ENCODE measurements at places on chromosomes 6 and 20.
A peak's percentile ranks its signal among the peaks of the same experiment; 100 is the strongest.

GRCh38 chr6:127864701-127865100 is 36.2 kb downstream of the THEMIS start:
- DNase-seq = no peak

- no peak for DNase-seq
These were observed 268.8 kb downstream of the TMEM242 start for GRCh38 chr6:157054531-157054979.

- no peak for DNase-seq
These were observed 5.6 kb downstream of the FBXO9 start for GRCh38 chr6:53070806-53071205.

DNA sequence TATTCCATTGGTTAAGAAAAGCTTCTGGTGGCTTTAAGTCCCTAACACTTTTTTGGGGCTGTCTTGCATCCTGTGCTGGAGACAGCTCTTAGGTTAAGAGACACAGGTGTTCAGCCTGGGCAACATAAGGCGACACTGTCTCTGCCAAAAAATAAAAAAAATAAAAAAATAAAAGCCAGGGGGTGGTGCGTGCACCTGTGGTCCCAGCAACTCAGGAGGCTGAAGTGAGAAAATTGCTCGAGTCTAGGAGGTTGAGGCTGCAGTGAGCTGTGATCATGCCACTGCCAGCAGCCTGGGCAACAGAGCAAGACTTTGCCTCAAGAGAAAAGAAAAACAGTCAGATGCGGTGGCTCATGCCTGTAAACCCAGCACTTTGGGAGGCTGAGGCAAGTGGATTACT is 55.6 kb upstream of the ZMYND8 start:
- DNase-seq = no peak

DNA sequence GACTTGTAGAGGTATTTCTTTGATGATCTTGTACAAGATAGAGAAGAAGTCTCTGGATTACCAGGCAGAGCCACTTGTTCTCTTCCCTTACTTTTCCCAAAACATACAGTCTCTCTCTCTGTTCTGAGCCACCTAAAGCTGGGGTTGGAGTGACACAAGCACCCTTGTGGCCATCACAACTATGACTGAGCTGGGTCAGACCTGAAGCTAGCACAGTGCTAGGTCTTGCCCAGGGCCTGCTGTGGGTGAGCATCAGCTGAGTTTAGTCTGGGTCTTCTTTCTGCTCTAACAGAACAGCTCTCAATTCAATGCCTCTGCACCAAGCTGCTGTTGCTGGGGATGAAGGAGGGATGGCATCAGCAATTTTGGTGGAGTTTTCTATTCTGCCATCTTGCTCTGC is 110.2 kb downstream of the HTR1B start:
- no peak for DNase-seq

- DNase-seq = no peak
These were observed 79.6 kb upstream of the EPB41L1 start for GRCh38 chr20:36074983-36075382.

GRCh38 chr6:46290421-46291274 is 119.9 kb upstream of the ENPP5 start:
- no peak for DNase-seq

DNA sequence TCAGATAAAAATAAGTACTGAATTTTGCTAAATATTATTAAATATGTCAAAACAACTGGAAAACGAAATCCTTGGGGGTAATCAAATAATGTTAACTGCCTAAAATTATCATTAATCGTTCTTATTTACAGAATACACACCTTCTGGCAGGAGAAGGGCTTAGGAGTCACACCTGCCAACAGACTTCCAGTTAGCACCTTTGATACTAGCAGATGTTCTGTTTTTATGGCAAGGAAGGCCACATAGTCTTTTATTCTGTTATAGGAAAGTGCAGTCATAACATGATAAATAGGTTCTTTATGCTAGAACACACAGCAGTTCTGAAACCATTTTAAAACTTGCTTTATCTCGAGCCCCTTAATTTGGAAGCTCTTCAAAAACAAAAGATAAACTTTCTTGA is 464.1 kb downstream of the UTRN start:
- no peak for DNase-seq

GRCh38 chr6:47308552-47309290 is 984 bp downstream of the TNFRSF21 start:
- DNase-seq = peak; percentile 88

GRCh38 chr6:146578054-146578453 is 20.7 kb upstream of the ADGB start:
- DNase-seq = no peak

DNA sequence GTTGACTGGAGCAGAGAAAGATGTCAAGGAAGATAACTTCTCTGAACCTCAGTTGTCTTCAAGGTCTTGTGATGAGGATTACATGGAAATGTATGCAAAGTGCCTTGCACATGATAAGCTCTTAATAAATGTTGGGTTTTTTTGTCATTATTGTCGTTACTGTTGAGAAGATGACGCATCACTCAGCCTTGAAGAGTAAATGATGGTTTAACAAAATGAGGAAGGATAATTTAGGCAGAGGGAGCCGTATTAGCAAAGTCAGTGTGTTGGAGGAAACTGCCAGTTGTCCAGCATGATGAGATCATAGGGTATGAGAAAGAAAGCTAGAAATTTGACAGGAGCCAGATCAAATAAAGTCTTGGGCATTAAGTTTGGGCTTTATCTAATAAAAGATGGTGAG is 8.8 kb upstream of the SUPT3H start:
- no peak for DNase-seq

GRCh38 chr6:15147827-15148226 is 98.0 kb upstream of the JARID2 start:
- no peak for DNase-seq

- DNase-seq = no peak
These were observed 5.9 kb downstream of the RPS6KA2 start for GRCh38 chr6:166621114-166621540.

DNA sequence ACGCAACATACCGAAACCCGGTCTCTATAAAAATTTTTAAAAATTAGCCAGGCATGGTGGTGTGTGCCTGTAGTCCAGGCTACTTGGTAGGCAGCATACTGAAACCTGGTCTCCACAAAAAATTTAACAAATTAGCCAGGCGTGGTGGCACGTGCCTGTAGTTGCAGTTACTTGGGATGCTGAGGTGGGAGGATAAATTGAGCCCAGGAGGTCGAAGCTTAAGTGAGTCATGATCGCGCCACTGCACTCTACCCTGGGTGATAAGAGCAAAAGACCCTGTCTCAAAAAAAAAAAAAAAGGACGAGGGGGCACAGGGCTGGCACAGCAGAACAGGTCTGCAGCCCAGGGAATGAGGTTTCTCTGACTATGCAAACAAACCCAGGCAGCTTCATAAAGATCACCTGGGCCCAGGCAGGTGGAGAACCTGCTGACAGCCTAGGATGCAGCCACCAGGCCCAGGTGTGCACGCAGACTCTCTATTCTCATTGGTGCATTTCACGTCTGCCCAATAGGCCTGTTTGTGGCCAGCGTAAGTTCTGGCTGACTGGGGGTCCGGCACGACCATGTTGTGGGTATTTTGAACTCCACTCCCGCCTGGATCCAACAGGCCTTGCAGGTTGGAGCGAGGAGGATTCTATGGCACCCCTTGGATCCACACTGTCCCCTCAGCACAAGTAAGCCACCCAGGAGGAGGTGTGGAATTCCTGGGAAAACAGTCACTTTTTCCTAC is 204.5 kb downstream of the PREX1 start:
- DNase-seq = no peak

DNA sequence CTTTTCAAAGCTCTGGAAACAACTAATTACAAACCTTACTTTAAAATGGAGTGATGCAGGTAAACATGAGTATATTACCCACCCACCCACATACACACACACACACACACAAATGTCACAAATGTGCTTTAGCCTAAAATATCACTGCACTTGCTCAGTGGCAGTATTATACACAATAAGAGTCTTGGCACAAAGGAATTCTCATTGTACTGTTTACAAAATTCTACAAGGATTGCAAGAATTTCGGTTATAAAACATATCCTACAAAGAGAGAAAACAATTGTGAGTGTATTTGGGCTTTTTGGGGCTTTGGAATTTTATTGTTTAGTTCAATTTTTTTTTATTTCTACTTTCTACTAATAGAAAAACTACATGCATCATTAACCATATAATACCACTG is 113.2 kb upstream of the BEND6 start:
- no peak for DNase-seq

DNA sequence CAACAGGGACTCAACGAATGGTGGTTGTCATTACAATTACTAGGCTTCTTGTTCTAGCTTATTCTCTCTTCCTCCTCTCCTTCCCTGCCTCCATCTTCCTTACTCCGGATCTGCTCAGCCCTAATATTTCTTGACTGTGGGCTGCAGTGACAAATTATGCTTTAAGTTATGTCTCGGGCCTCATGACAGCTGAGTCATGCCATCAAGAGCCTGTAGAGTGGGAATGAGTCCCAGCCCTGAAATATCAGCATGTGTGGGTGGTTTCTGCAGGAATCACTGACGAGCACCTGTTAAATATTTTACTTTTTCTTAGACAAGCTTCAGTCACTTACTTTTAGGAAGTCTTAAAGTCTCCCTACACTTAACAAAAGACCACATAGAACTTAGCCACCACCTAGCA is 83.1 kb upstream of the CBLN4 start:
- no peak for DNase-seq

GRCh38 chr6:26216886-26217713 is 129.9 kb downstream of the HFE start:
- DNase-seq = peak; percentile 97

- DNase-seq = no peak
These were observed 71.6 kb upstream of the TNFAIP3 start for GRCh38 chr6:137795501-137795900.

DNA sequence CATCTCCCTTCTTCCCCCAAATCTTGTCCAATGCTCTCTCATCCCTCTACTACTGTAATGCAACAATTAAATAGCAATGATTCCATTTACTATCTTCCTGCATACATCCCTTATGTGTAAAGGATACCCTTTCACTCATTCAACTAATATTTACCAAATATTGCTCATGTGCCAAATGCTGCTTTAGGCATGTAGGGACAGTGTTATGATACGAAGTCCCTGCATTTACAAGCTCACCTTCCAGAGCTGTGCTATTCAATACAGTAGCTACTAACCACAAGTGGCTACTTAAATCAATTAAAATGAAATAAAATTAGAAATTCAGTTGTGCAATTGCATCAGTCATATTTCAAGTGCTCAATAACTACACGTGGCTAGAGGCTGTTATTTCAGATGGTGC is 41.1 kb downstream of the GMDS start:
- no peak for DNase-seq

- DNase-seq = no peak
These were observed 87.6 kb downstream of the MYLK4 start for GRCh38 chr6:2663123-2663522.

- no peak for DNase-seq
These were observed 168.9 kb downstream of the ID4 start for GRCh38 chr6:20006037-20006436.

DNA sequence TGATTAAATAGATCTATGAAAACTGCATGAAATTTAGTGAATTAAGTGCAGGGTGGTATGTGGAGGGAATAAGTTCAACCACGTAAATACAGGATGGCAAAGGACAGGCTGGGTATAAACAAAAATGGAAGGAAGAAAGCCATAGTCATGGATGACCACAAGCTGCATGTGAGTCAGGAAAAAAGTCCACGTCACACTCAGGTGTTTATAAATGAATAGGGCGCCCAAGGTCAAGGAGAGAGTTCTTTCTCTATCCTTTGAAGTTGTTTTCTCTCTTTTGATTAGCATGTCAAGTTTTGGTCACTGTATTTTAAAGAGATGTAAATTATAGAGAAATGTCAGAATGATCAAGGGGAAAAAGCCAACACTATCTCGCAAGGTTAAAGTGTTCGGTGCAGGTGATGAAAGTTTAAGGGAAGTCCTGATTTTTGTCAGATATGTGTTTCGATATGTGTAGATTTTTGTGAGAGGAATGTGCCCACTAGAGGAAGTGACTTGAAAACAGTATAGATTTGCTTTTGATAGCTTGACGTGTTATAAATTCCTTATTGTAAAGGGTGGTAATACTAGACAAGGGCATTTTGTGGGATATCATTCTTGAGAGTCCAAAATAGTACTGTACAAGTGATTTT is 58.7 kb downstream of the MAP3K4 start:
- DNase-seq = no peak

DNA sequence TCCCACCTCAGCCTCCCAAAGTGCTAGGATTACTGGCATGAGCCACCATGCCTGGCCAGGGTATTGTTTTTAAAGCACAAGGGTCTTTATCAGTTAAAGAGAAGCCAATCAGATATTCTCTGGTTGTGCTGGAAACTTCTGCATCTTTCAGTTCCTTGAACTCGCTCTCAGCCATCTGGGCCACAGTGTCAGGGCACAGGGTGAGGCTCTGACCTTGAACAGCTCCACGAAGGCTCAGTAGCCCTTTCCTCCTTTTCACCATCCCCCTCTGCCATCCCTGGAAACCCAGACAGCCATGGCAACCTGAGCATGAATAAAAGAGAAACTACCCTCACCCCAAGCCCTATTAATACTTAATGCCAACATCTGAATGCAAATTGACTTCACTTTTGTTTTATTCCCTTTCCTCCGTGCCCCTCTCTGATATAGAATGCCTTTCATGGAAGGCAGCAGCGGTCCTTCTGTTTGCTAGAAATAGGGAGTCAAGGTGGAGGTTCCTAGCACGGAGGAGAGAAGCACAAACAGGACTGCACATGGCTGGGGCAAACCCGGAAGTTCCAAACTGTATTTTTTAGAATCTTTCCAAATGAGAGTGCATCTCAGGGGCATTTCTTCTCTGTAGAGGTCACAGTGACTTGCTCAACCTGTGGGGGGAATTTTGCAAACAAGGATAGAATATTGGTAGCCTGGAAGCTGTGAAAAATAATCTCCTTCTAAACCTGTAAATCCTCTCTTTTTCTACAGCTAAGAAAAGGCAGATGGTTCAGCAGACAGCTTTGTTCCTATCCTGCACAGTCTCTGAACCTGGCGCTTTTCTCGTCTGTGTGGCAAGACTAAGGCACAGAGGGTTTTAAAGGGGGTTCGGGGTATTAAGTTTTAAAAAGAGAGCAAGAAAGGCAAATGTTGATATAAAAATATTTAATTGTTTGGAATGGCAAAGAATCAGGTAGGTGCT is 176.4 kb upstream of the RREB1 start:
- peak; percentile 22 for DNase-seq

DNA sequence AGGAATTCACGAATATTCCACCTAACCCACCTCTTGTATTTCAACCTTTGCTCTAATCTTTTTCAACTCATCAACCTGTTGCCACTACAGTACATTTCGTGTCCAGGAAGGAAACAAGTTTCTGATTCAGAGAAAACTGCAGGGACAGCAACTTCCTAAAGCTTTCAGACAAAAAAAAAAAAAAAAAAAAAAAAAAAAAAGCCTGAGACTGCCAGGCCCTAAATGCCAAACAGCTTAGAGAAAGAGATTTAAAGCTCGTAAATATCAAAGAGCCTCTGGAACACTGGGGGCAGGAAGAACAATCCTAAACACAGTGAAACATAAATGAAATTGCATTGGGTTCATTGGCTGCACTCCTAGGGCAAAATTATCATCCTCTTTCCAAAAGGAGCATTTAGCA is 411.2 kb upstream of the SPTLC3 start:
- no peak for DNase-seq

- DNase-seq = no peak
These were observed 163.5 kb downstream of the PRL start for GRCh38 chr6:22133357-22133756.

GRCh38 chr20:23139524-23139923 is 53.4 kb upstream of the CD93 start:
- DNase-seq = no peak

- DNase-seq = no peak
These were observed 33.3 kb upstream of the NRN1 start for GRCh38 chr6:6039946-6040509.
